Naive thymus-derived CD4-positive, alpha-beta T cell (primary cell): ENCODE measurements at places on chromosomes 7 and 10. TPM values are rescaled to one million over a fixed set of nuclear protein-coding genes. Genes with fewer than 3 reads are reported as not detected.

- no peak for DNase-seq
Observed at GRCh38 chr7:29113384-29114102, 32.8 kb downstream of the CPVL start.

DNA sequence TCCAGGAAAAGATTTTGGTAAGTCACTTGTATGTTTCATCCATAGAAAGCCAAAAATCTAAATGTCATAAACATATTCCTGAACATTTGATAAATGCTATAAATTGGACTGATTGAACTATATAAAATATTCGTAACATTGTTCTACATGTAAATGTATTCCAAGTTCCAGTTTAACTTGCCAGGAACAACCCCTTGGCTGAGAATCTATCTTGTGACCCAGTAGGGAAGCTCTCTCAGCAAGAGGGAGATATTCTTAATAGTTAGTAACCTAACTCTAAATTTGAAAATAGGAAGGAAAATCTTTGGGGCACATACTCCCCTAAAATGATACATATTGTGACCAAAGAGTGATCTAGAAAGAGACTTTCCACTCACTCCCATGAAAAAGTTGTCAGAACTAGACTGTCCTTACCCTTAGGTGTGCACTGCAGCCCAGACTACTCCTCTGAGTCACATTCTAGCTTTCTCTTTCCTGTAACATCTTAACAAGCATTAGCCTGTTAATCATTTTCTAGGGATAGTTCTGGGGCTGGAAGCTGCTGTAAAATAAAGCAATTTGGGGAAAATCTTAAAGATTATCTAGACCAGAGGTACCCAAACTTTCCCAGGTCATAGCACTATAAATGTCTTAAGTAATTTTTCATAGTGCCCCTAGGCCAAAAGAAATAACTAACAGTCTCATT lies 73.7 kb upstream of the SKAP2 start:
- no peak for DNase-seq

DNA sequence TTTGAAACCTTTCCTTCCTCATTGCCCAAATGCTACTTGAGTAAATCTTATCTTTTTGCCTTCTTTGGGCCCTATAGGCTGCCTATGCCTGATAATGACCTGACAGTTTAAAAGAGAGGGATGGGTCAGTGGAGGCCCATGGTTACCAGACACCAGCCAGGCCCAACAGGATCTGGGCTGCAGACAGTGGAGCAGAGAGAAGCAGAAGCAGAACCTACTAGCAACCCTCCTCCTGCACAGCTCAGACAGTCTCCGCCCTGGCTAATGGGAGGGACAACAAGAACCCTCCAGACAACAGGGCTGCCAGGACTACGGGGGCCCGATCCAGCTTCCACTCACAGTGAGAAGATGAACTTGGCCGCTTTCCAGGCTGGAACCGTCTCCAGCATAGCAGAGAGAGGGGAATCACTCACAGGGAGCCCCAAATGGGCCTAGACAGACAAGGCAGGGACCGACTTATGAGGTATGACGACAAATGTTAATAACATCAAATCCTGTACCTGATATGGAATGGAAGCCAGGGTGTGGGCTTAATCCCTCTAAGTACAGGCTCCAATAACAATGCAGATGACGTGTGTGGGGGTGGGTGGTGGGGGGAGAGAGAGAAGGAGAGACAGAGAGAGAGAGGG lies 31.7 kb upstream of the DGKI start:
- no peak for DNase-seq

GRCh38 chr10:7030134-7030855 lies 380.5 kb downstream of the SFMBT2 start:
- DNase-seq, result no peak

- no peak for DNase-seq
Observed at GRCh38 chr10:121112579-121113384, 261.6 kb downstream of the WDR11 start.

FRAT2 gene
- total RNA-seq, result 39.7 TPM
